DMS53 (cell line): ENCODE measurements at places on chromosomes 11 and 22.

- no peak for DNase-seq
Measured at GRCh38 chr22:20099099-20099711, 16.7 kb upstream of the RANBP1 start.

DNA sequence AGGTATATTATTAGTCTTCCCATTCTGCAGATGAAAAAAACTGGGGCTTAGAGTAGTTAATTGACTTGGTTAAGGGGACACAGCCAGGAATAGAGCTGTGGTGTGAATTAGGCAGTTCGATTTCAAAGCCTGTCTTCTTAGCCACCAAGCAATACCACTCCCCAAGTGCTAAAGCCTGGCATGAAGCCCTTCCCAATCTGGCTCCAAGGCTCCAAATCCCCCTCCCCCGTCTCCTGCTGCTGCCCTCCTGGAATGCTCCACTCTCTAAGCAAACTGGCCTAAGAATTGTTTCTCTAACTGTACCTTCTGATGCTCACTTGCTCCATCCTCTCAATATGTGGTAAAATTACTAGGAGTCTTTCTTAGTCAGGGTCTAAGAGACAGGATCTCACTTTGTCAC is 18.6 kb downstream of the ASCC2 start:
- DNase-seq: no peak

- peak; percentile 89 for DNase-seq
Measured at GRCh38 chr11:94553938-94554337, 10.2 kb downstream of the FUT4 start.

DNA sequence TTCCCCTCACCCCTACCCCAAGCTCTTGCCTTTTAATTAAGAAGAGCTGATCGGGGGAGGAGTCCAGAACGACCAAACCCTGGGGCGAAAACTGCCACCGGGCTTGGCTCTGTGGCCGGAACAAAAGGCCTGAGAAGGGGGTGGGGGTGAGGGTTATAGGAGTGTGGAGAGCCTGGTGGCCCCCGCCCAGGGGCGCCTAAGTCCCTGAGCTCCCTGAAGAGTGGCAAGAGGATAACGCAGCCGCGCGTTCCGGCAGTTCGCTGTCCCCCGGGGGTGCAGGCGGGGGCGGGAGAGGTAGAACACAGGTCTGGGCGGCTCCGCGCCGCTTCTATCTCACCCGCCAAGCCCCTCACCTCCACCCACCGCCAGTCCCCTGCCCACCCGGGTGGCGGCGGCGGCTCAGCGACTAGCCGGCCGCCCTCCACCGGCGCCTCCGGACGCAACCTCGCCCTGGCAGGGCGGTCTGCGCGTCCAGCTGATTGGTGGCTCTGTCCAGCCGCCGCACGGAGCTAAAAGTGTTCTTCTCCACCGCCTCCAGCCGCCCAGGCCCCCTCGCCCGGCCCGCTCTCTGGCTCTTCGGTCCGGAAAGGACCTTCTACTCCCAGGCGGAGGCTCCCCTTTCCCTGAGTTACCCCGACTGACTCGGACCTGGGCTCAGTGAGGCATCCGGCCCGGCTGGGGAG is 18.7 kb upstream of the BDNF start:
- DNase-seq: peak; percentile 79

GRCh38 chr11:9745411-9746211 is 81.7 kb downstream of the SWAP70 start:
- no peak for DNase-seq

DNA sequence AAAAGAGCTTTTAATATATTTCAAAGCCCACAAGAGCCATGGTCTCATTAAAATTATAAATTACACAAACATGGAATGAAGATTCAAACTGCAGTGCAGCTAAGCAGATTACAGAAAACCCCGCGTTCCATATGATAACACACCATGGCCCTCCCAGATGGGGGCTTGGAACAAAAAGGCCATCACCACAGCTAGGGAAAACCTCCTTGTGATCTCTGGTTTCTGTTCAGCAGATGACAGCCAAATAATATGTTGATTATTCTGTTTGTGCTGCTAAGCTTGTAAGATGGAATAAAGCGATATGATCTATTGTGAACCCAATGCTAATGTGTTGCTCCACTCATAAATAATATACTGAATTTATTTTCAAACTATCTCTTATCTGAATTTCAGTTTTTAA is 28.5 kb downstream of the IMMP1L start:
- DNase-seq: no peak
